ENCODE measurements at places on chromosomes 6 and 20. TPM values are rescaled to one million over a fixed set of nuclear protein-coding genes. Genes with fewer than 3 reads are reported as not detected.

- no peak for DNase-seq
- H3K4me1 ChIP-seq, result peaks cover 5% of the 10 kb centered on the region
- no peaks in the 10 kb centered on the region for H3K27me3 ChIP-seq
- H3K4me3 ChIP-seq, result no peak overlapping the region
- H3K36me3 ChIP-seq, result peaks cover 9% of the 10 kb centered on the region
Observed at GRCh38 chr6:11785774-11786579, 7.4 kb upstream of the ADTRP start.

DNA sequence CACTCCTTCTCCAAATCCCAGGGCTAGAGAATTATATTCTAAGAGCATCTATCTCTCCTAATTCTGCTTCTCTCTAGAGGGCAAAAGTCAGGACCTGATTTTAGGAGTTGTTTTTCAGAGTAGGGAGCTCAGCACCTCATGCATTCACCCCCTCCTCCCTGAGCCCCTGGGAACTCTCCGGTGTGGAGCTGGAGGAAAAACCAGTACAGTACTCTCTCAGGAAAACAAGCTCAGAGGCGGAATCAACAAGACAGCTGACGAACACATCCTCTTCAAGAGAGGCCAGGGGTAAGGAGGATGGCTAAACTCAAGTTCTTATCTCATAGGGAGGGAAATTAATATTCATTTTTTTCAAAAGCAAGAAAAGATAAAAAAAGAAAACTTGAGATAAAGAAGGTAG is 120.1 kb upstream of the CDYL start:
- no peak overlapping the region for H3K27ac ChIP-seq
- H3K27me3 ChIP-seq, result no peaks in the 10 kb centered on the region

GRCh38 chr6:161356167-161356854 is 82.5 kb upstream of the AGPAT4 start:
- no peaks in the 10 kb centered on the region for H3K36me3 ChIP-seq
- no peaks in the 10 kb centered on the region for H3K27me3 ChIP-seq
- peaks cover 8% of the 10 kb centered on the region for H3K4me1 ChIP-seq
- H3K4me3 ChIP-seq, result no peak overlapping the region
- no peak for DNase-seq

Gene LY86
- not detected for total RNA-seq

DNA sequence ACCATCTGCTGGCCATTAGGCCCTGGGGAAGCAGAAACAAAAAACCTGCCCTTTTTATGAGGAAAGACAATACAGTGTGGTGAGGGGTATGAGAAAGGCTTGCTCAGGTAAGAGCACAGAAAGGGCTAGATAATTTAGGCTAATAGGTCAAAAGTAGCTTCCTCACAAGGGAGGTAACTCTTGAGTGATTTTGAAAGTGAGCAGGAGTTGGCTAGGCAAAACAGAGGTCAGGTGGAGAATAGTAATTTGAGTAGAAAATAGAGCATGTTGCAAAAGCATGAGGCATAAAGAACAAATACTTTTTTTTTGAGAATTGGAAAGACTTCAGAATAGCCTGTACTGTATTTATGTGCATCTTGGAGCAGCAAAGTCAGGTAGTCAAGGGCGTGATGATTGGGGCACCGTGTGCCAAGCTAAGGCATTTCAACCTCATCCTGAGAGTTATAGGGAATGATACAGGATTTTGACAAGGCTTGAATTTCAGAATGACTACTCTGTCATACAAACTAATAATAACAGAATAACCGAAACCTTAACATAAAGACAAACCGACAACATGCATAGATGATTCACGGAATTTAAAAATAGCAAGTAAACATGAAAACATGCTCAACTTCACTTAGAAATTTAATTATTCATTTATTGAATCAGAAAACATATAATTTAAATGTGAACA is 123.0 kb upstream of the ENPP5 start:
- H3K27me3 ChIP-seq, result peaks cover 23% of the 10 kb centered on the region
- H3K36me3 ChIP-seq, result no peaks in the 10 kb centered on the region
- no peak for DNase-seq
- no peak overlapping the region for H3K4me3 ChIP-seq
- no peaks in the 10 kb centered on the region for H3K4me1 ChIP-seq
- H3K27ac ChIP-seq, result no peak overlapping the region

Data from MCF 10A (cell line).